ENCODE measurements at places on chromosomes 2 and 18.
A peak's percentile ranks its signal among the peaks of the same experiment; 100 is the strongest.

GRCh38 chr2:232342635-232343565 lies 35.7 kb upstream of the ALPP start:
- no peak for DNase-seq

DNA sequence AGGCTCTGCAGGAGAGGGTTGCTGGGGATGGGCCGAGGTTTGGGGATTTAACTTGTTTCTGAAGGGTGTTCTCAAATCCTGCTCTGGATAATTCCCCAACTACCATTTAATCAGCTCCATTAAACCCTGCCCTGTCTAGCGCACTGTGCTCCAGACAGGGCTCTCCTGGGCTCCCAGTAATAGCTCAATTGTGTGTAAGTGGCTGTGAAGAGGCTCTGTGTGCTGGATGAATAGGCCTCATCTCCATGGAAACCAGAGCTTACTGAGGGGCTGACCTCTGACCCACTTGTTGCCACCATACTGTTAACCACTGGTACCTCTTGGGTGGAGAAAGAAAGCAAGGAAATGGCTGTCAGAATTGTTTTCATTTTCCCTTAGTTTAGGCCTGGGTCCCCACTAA lies 92.9 kb downstream of the TGOLN2 start:
- DNase-seq, result no peak

DNA sequence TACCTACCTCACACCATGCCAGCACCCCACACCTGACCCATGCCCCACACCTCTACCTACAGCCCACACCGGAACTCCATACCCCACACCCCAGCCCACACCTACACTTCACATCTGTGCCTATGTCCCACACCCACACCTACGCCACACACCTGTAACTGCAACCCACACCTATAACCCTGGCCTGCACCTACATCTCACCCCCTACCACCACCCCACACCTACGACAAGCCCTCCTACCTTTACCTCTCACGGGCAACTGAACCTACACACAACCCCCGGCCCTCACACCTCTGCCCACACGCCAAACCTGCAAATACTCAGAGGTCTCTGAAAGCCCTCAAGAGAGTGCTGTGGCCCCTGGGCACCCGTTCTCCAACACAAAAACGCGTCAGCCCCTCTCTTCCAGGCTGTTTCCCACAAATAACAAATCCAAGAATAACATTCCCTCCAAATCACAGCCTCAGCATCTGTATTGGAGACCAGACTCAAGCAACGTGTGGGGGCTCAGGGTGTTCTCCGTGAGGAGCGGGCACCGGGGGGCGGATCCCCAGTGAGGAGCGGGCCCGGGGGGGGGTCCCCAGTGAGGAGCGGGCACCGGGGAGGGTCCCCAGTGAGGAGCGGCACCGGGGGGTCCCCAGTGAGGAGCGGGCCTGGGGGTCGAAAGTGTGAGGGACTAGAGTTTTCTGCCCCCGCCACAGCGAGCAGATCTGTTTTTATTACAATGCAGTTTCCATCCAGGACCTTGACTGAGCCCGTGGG lies 33.4 kb downstream of the SLC66A2 start:
- DNase-seq, result no peak

DNA sequence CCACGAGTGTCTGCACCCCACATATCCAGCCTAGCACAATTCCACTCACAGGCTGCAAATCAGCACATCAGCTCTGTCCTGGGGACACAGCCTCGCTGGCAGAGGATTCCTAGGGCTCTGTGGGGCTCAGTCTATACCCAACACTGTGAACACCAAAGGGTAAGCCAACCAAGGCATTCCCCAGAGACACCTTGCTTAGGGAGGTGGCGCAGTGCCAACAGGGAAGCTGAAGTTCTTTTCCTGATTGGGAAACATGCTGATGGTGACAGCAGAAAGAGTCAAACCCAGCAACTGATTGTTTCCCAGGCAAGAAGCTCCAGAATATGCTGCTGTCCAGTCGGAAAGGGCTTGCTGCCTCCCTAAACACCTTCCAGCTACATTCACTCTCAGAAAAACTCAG lies 55.8 kb downstream of the TTC32 start:
- no peak for DNase-seq

GRCh38 chr2:30336978-30337841 lies 105.9 kb downstream of the LBH start:
- peak; percentile 51 for DNase-seq

DNA sequence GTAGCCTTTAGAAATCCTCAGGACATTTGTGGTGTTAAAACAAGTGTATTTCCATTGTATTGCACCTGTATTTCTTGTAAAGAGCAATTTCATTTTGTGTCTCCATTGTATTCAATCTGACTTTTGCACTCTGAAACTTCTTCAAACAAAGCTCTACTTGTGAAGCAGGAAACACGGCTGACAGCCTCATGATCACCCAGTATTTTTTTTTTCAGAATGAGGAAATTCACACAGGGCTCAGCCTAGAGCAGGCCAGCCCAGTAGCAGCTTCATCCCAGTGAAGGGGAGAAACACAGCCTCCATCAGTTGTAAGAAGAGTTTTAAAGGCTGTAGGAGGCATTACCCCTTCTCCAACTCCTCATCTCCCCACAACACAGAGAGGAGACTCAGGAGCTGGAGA lies 175.9 kb upstream of the KLHL29 start:
- no peak for DNase-seq

DNA sequence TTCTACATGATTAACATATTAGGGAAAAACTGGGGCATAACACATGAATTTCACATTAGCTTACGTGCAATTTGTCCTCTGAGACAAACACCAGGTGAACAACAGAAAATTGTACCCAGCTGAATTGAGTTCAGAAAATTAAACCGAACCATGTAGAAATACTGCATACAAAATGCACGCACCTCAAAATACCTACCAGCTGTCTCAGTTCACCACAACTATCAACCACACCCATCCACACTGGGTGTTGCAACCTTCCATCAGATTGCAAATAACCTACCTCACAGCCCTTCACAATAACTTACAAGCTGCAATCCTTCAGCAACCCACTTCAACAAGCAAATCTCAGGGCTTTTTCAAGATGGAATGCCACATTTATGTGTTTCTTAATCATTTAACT lies 55.9 kb downstream of the UNC50 start:
- DNase-seq, result peak; percentile 34

GRCh38 chr2:238237431-238238135 lies 2.3 kb downstream of the HES6 start:
- no peak for DNase-seq

DNA sequence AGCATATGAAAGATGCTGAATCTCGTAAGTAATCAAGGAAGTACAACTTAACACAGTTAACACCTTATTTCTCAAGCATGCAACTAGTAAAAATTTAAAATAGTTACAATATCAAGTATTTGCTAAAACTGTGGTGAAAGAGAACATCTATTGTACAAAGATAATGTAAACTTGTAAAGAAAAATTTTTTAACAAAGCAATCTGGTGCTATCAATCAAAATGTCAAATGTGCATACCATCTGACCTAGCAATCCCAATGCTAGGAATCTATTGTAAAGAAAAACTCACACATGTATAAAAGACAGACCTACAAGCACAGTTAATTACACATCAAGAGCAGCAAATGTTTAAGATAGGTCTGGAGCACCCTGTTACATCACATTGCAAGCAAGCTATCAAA lies 90.1 kb downstream of the SLC66A3 start:
- no peak for DNase-seq

GRCh38 chr2:128236491-128237035 lies 82.1 kb downstream of the HS6ST1 start:
- DNase-seq, result no peak

DNA sequence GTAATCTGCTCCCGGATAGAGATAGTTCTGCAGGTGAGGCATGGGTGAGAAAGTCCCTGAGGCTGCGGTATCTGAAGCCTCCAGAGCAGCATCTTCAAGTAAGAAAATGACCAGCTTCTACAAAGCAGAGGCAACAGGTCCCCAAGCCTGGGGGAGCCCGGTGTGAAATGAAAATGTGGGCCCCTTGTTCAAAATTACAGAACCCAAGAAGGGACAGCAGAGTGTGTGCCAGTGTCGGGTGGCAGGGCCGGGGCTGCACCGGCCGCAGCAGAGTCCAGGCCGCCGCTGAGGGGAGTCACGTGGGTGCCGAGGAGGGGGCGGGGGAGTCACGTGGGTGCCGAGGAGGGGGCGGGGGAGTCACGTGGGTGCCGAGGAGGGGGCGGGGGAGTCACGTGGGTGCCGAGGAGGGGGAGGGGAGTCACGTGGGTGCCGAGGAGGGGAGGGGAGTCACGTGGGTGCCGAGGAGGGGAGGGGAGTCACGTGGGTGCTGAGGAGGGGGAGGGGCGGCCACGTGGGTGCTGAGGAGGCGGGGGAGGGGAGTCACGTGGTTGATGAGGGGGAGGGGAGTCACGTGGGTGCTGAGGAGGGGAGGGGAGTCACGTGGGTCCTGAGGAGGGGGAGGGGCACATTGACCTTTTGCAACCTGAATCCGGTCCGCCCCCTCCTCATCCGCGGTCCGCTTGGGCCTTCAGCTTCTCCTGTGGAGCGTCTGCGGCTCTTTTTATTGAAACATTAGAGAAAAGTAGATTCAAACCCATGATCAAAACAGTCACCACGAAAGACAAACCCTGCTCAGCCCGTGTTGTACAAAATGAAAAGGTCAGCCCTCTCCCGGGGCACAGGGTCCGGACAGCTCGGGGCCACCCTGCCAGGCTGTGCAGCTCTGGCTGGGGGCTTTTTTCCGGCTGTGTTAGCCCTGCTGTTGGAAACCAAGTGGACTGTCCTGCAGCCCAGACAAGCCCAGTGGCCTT lies 10.4 kb downstream of the COLEC11 start:
- DNase-seq, result peak; percentile 55

- DNase-seq, result no peak
These were observed 308.7 kb downstream of the LPIN1 start for GRCh38 chr2:12054956-12055618.

- no peak for DNase-seq
These were observed 162.5 kb downstream of the RAD51AP2 start for GRCh38 chr2:17355608-17356329.

DNA sequence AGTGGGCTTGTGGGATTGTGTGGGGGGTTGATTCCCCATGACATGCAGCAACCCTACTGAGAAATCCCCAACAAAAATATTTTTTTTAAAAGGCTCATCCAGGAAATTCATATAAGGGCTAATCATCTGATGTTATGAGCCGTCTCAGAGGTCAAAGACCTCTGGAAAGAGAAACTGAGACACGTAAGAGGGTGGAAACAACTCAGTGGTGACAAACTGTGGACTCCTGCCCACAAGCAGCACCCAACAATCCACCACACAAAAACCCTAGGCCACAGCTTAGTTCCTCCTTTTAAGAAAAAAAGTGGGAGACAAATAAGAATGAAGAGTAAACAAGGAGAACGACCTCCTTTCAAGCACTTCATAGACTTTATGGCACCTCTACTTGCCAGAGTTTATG lies 1096.1 kb upstream of the NRXN1 start:
- no peak for DNase-seq

DNA sequence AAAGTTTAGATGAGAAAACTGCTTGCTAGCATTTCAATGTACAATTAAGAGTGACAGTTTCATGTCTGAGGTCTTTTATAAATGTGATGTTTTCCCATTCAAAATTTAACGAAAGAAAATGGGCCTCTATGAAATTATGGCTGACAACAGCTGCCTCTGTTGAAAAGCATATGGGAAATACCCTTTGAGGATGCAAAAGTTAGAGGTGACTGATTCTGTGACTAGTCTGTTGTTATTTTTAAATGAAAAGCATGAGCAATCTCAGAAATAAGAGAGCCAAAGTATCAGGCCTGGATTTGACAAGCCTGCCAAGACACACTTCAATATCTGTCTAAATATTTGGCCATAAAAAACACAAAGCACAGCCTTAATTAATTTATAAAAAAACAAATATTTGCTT lies 580.8 kb downstream of the ERBB4 start:
- DNase-seq, result no peak

GRCh38 chr18:35455926-35456763 lies 41.6 kb downstream of the INO80C start:
- DNase-seq, result no peak

DNA sequence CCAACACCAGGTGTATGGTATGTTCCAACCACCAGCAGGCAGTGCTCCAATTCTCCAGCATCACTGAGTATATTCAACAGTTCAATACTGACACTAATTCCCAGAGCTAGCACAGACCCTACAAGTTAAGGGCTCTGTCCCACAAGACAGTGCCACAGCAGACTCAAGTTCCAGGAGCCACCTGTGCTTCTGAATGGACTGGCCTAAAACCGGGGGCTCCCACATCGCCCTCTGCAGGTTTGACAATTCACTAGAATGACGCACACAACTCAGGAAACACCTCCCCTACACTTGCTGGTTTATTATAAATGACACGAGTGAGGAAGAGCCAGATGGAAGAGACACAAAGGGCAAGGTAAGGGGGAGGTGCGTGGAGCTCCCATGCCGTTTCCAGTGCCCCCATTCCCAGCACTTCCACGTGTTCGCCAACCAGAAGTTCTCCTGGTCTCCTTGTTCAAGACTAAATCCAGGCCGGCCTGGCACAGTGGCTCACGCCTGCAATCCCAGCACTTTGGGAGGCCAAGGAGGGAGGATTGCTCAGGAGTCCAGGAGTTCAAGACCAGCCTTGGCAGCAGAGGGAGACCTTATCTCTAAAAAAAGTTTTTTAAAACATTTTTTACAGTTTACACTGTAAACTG lies 12.2 kb upstream of the ATP6V1B1 start:
- DNase-seq, result no peak

DNA sequence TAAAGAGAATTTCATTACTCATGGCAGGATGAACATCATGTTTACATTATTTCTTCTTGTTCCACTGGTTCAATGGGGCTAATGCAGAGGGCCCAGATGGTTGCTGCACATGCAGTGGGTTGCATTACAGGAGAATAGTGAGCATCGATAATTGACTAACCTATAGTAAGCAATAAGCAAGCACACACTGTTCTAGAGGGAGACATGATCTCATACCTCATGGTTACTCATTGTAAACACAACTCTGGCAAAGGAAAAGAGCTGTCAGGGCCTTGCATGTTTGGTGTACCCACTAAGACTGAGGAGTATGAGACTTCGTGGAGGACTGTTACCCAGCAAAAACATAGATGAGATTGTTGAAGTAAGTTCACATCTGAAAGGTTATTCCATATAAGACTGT lies 885.6 kb upstream of the VRK2 start:
- no peak for DNase-seq

DNA sequence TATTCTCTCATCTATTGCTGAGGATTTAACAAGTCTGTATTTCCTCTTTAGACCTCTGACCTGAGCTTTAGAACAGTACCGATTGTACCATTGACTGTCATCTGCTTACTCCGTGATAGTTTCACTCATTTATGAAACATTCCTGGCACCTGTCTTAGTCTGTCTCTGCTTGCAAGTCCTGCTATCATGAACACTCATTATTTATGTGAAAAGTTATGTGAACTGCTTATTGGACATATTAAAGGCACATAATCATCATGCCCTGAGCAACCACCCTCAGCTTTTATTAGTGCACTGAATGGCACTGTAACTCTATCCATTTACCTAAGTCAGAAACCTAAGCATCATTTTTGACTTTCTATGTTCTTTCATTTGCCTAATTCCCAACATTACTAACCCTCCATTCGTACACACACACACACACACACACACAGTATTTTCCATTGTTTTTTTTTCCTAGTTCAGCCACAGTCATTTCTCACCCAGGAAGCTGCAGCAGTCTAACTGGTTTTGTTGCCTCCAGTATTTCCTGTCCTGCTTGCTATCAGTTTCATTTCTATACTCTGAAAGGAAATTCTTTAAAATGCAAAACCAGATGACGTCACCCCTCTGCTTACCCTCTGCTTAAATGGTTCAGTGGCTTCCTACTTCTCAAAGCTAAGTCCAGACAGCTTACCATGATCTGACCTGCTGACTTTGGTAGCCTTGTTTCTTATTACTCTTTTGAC lies 146.1 kb downstream of the HAUS1 start:
- peak; percentile 34 for DNase-seq
